ENCODE measurements at places on chromosomes 3 and 15.

DNA sequence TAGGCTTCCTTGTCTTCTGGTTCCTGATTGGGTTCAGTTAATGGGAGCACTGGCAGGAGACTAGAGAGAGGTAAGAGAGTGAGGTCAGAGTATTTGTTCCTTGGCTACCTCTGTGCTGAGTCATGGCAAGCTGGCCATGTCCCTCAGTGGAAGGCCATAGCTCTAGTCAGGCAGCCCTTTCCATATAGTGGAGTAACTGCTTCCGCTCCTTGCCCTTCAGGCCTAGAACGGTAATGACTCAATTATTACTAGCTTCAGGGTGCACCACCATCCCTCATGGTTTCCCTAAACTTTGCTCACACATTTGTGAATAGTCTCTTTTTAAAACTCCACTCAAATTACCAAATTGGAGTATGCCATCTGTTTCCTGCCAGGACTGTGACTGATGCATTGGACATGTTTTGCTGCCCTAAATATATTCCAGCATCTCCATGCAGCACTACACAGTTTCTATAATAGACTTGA, 10.5 kb upstream of the ANO10 start:
- DNase-seq: no peak

DNA sequence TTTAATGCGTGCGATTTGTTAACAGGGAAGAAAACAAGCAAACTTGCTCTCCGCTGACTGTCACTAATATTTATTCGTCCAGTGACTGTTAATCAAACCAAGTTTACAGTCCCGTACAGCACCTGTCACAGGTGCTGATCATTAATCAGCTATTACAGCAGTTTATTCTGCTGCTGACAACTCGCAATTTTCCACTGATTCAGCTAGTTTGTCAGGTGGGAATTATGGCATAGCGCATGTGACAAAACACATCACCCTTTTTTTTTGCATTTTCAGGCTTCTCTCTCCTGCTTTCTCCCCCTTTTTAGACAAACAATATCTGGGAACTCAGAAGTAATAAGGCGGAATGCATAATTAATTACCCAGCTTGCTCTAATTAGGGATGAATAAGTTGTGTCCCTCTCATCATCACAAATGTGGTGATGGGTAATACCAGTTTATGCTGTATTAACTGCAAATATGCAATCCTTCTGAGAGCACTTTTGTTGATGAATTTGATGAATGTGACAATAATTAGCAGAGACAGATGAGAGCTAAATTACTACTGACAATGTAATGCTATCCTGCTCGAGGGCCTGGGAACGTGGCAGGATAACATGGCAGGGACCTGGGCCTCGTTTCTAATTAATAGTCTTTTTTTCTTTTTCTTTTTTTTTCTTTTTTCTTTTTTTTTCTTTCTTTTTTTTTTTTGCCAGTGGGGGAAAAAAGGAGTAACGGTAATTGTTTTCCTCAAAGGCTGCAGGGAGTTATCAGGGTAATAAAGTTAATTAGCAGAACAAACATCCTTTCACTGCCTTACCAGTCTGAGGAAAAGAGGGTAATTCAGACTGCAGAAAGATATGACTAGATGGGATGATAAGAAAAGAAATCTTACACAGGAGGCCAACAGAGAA, 150.3 kb upstream of the SOX2 start:
- no peak for DNase-seq

- DNase-seq: no peak
These were observed 398.6 kb downstream of the TBL1XR1 start for GRCh38 chr3:176798680-176799079.

DNA sequence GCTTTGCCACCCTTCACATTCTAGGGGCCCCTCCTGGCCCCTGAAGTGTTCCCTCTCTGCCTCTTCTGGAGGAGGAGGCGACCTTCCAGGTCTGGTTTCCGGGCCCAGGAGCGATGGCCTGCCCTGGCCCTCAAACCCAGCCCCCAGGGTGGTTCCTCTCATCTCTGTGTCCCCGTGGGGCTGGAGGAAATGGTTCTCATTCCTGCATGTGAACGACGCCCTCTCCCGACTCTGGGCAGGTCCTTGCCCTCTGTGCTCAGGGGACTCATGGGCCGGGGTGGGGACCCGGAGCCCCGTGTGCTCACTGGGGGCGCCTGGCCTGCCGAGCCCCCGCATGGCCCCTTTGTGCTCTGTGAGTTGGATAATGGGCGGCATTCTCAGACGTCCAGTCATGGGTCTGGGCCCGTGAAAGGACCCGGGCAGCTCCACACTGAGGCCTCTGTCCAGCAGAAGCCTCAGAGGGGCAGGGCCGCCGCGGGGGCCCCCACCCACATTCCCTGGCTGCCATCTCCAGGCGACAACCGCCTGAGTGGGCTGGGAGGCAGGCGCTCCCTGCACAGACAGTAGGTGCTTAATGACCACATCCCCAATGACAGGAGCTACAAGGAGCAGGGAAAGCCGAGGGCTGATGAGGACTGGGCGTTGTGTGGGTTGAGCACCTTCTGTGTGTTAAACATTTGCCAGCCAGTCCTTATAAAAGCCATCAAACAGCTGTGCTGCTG, 5.5 kb upstream of the PLXND1 start:
- peak; percentile 45 for DNase-seq

GRCh38 chr3:168088106-168088720, 7.5 kb downstream of the GOLIM4 start:
- DNase-seq: peak; percentile 16

Measured in right lobe of liver (tissue), 6 donors.